Activated CD4-positive, CD25-positive, alpha-beta regulatory T cell treated with anti-CD3 and anti-CD28 coated beads, Interleukin-2, amount 50 U/mL, for 72 hours (primary cell): ENCODE measurements at places on chromosomes 16 and 17.
A peak's percentile ranks its signal among the peaks of the same experiment; 100 is the strongest.

GRCh38 chr17:69246726-69247375, 18.2 kb upstream of the ABCA10 start:
- no peak for DNase-seq

DNA sequence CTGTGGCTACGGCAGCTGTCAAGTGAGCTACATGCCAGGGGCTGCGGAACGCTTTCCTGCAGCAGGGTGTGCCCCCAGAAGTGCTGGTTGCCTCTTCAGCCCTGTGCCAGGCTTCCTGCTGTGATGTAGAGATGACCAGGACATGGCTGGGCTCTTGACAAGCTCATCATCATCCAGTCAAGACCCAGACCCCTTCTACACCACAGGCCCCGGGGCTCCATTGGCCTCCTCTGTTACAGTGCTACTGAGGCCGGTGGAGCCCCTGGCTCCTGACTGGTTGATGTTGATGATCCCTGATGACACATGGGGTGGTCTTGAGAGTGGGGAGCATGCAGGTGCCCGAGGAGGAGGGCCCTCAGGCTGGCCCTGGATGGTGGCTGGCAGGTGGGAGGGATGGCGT, 50.1 kb downstream of the B9D1 start:
- no peak for DNase-seq

DNA sequence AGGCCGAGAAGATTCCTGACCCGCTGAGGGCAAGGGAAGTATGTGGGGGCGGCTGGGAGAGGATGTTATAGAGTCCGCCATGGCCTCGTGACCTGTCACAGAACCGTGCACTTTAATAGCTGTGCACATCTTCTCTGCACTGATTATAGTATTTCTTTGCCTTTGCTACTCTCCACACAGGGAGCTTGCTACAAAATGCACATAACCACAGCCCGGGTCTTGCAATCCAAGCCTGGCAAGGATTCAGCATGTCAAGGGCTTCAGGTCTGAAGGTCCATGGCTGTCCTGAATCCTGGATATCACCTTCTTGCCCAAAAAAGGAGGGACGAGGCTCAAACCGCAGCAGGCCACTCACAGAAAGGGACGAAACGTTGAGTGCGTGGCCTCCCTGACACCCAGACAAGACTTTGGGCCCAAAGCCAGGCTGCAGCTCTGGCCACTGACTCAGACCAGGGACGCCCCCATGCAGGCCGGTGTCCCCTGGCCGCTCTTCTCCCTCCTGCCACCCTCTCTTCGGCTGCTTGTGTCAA, 43.7 kb downstream of the USP22 start:
- DNase-seq, result no peak

DNA sequence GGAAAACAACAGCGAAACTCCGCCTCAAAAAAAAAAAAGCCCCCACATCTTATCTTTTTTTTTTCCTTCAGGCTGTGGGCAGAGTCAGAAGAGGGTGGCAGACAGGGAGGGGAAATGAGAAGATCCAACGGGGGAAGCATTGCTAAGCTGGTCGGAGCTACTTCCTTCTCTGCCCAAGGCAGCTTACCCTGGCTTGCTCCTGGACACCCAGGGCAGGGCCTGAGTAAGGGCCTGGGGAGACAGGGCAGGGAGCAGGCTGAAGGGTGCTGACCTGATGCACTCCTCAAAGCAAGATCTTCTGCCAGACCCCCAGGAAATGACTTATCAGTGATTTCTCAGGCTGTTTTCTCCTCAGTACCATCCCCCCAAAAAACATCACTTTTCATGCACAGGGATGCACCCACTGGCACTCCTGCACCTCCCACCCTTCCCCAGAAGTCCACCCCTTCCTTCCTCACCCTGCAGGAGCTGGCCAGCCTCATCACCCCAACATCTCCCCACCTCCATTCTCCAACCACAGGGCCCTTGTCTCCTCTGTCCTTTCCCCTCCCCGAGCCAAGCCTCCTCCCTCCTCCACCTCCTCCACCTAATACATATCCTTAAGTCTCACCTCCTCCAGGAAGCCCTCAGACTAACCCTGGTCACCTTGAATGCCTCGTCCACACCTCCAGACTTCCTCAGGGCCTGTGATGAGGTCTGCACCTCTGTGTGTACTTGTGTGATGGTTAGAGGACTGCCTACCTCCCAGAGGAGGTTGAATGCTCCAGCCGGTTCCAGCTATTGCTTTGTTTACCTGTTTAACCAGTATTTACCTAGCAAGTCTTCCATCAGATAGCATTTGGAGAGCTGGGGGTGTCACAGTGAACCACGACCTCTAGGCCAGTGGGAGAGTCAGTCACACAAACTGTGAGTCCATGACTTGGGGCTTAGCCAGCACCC, 1.2 kb upstream of the HBA1 start:
- no peak for DNase-seq

DNA sequence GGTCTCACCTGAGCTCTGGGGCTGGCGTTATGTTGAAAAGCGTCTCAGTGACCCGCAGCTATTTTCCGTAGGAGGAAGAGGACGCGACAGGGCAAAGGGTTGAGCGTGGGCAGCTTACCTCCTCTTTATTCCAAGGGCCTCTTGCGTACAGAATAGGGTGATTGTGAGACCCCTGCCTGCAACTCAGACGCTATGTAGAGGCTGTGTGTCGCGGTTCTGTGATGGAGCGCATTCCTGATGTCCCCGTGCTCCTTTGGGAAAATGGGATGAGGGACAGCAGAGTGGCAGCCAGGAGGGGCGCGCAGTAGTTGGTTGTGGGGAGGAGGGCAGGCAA, 531 bp upstream of the CDH8 start:
- no peak for DNase-seq

GRCh38 chr16:85048921-85049562, 21.4 kb downstream of the KIAA0513 start:
- no peak for DNase-seq

DNA sequence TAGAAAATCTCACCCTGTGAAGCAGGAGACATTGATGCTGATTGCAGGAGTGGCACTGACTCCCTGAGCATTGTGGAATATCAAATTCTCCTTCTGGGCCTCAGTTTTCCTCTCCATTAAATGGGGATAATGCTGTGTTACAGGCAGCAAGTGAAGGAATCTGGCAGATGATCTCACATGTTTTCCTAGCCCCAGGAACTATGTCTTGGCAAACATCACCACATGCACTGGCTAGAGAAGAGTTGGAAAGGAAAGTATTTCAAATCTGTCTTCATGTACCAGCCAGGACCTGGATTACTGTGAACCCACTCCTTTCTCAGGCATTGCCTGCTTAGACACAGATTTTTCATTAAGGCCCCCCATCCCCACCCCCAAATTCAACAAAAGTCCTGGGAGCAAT, 13.6 kb upstream of the CCL8 start:
- DNase-seq, result no peak

- no peak for DNase-seq
These were observed 2.1 kb upstream of the LYRM9 start for GRCh38 chr17:27895123-27895895.

DNA sequence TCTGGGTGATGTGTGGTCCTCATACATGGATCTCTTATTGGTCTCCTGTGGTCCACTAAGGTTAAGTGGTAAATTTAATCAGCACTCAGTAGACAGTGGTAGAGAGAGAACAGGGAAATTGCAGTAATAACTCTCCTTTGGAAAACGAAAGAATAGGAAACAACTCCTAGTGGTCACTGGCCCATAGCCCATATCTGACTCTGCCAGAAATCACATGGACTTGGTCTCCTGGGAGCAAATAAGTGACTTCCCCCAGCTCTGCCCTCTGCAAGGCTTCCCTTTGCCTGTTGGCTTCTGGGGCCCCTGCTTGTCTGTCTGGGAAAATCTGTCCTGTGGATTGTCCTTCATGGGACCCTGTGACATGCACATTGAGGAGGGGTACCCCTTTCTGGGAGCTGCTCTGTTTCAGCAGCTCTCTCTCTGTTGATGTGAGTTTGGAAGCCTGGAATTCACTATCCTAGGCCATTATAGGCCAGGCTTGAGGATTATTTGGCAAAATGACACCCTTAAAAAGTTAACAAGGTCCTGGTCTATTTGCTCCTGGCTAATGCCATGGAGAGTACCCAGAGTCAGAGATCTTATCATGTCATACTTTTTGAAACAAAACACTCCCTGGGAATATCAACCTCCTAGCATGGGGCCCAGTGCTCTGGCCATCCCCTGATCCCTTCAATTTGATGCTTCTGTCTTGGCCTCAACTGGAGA, 58.0 kb upstream of the HNF1B start:
- DNase-seq, result no peak

DNA sequence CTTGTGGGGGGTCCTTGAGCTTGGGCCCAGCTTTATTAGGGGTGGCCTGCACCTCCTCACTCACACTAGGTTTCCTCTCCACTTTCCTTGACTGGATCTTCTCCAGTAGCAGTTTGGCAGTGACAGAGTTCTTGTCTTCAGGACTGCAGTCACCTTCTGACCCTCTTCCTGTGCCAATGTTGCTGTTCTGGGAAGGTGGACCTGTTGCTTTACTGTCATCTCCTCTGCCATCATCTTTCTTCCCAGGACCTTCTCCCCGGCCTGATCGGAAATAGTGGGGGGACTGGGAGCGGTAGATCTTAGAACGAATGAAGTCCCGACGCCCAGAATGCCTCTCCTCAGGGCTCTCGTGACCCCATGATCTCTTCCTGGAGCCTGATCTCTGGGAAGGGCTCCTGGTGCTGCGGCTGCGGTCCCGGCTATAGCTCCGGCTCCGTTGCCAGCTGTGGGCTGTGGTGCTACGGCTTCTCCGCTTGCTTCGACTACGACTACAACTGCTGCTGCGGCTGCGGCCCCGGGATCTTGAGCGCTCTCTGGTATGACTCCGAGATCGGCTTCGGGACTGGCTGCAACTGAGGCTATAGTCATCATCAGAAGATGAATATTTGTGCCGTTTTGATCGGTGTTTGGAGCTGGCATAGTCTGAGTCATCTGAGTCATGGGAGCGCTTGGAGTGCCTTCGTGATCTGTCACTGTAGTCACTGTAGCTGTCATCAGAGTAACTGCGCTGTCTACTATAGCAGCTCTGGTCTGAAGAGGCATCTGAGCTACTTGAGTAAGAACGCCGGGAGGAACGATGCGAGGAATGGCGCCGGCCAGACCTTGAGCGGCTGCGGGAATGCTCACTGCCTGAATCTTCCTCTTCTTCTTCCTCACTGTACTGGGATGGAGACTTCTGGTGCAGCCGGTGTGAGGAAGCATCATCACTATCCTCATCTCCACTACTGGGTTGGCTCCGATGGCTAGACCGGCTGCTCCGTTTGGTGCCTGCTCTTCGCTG, 9.5 kb upstream of the ITGA2B start:
- no peak for DNase-seq

- DNase-seq, result no peak
These were observed 267.2 kb upstream of the SALL1 start for GRCh38 chr16:51418258-51418657.

GRCh38 chr16:70437017-70437581, 1.8 kb downstream of the ST3GAL2 start:
- DNase-seq, result no peak

DNA sequence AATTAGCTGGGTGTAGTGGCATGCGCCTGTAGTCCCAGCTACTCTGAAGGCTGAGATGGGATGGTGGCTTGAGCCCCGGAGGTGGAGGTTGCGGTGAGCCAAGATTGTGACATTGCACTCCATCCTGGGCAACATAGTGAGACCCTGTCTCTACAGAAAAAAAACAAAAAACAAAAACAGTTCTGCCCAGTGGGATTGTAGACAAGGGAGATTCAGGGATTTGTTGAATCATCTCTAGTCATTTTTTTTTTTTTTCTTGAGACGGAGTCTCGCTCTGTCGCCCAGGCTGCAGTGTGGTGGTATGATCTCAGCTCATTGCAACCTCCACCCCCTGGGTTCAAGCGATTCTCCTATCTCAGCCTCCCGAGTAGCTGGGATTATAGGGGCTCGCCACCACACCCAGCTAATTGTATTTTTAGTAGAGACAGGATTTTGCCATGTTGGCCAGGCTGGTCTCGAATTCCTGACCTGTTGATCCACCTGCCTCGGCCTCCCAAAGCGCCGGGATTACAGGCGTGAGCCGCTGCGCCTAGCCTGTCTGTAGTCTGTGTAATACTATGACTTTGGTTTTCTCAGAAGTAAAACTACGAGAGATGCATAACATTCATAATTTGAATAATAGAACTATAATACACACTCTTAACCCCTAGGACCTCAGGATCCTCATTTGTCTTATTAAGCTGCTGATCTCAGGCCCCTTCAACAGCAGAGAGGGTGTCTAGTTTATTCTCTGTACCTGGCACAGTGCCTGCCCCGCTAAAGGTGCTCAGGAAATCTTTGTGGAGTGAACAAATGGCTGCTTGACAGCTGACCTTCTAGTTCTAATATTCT, 1.4 kb downstream of the TEN1 start:
- DNase-seq, result no peak

DNA sequence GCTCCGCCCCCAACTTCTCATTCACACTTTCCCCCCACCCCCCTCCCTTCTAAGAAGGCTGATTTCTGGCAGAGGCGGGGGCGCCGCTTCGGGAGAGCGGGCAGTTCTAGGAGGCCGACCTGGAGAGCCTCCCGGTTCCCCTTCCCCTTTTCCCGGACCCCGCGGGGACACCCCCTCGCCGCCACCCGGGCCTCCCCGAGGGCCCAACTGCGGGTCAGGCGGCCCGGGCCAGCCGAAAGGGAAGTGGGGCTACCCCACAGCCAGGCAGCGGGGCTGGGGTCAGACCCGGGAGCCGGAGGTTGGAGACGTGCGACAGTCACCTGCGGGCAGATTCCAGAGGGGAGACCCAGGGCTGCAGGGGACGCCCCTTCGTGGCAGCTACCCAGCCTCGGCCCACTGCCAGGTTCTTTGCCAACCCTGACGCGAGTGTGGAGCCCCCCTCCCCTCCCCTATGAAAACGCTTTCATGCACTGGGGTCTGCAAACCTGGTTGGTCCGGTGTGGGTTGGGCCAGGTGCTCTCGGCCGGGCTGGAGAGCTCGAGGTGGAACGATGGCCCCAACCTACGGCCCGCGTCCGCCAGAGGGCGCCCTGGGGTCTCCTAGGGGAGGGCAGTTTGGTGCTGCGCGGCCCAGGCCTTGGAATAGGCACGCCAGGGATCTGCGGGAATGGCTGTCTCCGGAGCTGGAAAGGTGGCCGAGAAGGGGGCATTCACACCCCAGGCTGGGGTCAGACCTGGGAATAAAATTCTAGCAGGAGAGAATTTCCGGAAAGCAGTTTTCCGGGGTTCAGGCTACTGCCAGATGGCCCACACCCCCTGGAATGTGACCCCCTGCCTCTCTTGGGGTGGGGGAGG, 721 bp upstream of the SOCS3 start:
- DNase-seq, result peak; percentile 99

- DNase-seq, result no peak
These were observed 102.9 kb downstream of the ABCC12 start for GRCh38 chr16:48052731-48053417.

- DNase-seq, result no peak
These were observed 4.7 kb downstream of the RPL13 start for GRCh38 chr16:89565256-89565505.
